ENCODE measurements at places on chromosomes 11 and 22. TPM values are rescaled to one million over a fixed set of nuclear protein-coding genes. Genes with fewer than 3 reads are reported as not detected.
A peak's percentile ranks its signal among the peaks of the same experiment; 100 is the strongest.

DNA sequence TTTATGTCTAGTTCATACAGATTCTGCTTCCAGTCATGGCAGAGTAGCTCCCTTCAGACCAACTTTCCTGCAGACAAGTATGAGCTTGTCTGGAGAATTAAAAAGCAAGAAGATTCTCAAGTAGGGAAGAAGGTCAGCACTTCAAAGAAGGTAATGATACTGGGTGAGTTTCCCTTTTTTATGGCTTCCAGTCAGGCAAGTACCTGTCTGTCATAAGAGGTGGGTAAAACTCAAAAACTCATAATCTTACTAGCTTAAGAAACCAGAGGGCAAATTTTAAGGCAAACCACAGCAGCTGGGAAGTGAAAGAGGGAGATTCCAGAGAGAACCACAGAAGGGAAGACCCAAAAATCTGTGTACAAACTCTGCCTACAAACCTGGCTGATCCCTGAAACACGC lies 54.2 kb downstream of the DENND5A start:
- no peak for DNase-seq

- no peak for DNase-seq
Measured at GRCh38 chr11:74006743-74007304, 2.1 kb downstream of the UCP3 start.

The MS4A12 gene
- total RNA-seq, result not detected

DNA sequence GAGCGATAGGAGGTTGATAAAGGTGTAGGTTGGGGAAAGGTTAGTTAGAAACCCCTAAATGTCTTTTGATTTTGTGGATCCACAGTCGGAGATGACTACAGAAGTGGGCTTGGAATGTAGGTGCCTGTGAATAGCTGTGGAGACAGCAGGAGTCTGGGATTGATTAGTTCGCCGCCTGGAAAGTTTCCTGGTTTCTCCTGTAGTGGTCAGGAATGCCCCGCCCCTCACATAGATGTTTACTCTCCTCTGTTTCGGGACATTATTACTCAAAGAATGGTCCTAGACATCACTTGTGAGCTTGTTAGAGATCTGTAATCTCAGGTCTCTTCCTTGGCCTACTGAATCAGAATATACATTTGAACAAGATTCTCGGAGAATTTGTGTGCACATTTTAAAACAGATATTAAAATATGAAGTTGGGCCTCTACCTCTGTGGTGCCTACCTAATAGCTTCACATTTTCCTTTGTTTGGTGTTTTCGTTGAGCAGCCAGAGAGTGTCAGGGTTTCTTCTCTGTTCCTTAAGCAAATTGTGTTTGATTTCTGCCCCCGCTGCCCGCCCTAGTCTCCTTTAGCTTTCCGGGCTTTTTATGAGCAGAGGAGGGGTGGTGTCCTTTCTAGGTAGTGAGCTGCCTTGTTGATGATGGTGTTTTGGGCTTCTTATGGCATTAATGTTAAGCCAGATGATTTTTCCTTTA lies 89.4 kb downstream of the PPP6R3 start:
- no peak for DNase-seq

GRCh38 chr11:1760351-1761109 lies 3.2 kb downstream of the CTSD start:
- peak; percentile 83 for DNase-seq

GRCh38 chr11:79071190-79071589 lies 369.6 kb downstream of the TENM4 start:
- no peak for DNase-seq

The STX3 gene
- total RNA-seq, result 26.9 TPM

The LGR4 gene
- total RNA-seq, result 17.1 TPM

The RHOD gene
- total RNA-seq, result 0.82 TPM

DNA sequence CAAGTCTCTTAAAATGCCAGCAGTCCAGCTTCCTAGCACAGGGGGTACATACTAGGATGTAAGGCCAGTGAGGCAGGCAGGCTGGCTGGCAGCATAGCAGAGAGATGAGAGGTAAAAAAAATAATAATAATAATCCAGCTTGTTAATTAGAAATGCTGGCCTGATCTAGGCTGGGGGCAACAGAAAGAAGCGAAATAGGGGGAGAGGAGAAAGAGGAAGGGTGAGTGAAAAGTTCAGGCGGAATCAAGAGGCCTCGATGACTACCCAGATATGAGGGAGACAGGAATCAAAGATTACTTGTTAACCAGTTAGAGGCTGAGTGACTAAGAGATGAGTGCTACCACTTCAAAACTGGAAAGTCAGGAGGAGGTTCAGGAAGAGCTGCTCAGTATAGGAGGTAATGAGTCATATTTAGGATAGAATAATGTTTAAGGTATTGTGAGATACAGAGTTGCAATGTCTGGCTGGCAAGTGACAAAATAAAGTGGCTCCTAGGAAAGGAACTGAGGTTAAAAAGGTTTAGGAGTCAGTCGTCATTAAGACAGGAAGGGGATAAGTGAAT lies 2.8 kb downstream of the ALKBH8 start:
- no peak for DNase-seq

- peak; percentile 60 for DNase-seq
Measured at GRCh38 chr11:46649180-46649738, 31.9 kb downstream of the ATG13 start.

DNA sequence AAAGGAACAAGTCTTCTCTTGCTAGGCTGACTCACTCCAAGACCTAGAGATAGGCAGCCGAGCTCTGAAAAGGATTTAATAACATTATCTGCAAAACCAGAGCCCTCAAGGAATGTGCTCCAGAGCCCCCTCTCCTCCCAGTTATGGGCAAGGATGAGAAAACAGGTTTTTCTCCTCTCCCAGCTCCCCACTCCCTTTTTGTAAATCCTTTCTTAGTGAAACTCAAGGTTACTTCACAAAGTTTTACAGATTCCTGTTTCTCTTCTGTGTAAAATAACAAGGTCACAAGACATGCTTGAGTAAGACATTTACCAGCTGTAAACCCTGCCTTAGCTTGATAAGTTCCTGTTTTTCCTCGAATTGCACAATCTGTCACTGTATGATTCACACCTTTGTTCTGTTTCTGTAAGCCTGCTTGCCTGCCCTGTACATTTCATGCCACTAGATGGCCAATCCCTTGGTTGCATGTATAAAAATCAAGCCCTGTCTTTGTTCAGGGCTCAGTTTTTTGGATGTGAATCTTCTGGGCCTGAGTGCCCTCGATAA lies 489.4 kb downstream of the KCNA4 start:
- DNase-seq, result no peak
